ENCODE measurements at places on chromosomes 3 and 15.
A peak's percentile ranks its signal among the peaks of the same experiment; 100 is the strongest.

DNA sequence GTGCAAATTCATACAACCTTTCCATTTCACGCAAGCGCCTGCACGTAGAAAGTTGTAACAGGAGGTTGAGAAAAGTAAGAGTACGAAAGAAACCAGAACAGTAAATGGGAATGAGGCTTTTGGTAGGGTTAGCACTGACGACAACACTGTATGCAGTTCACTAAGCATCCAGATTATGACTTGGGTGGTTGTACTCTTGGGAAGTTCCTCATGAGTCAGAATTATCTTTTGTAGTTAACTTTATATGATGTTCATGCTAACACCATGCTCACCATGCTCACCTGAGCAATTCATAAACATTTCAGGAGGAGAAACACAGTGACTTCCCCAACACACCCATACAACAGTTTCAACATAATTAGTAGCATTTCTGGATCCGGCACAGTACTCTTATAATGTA lies 3.0 kb upstream of the LPP start:
- DNase-seq = no peak

DNA sequence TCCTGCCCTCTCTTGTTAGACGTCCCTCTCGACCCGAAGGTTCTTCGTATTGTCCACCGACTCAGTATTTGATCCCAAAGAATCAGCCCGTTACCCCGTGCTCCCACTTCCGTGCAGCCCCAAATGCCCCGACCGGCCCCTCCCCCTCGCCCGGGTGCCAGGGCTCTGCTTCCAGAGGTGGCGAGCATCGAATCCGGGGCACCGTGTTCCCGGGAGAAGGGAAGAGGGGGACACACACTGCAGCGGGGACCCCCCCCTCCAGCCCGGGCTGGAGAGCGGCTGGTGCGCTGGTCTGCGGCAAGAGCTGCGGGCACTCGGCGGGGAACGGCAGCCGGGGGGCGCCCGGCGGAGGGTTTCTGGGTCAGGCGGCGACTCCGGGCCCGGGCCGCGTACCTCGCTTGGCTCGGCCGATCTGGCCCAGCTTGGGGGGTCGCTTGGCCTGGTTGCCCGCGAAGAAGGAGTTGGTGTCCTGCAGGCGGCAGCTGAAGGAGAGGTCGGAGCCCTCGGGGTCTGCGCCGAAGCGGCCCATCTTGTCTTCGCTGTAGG lies 556 bp downstream of the CAMK2N2 start:
- peak; percentile 57 for DNase-seq

- no peak for DNase-seq
Measured at GRCh38 chr3:48423241-48423882, 6.5 kb downstream of the PLXNB1 start.

DNA sequence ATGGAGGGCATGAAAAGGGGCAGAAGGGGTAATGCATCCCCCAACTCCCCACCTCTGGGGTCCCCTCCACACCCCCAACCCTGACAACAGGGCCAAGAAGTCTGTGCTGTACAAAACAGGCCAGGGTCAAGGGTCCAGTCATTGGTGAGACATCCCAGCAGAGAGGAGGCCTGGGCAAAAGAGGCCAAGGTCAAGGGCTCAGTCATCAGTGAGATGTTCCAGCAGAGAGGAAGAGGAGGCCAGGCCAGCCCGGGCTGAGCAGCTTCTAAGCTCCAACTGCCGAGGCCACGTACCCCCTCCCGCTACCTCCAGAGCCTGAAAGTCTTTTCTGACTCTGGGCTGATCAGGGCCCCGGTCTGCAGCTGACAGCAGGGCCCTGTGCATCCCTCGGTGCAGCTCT lies 52.4 kb downstream of the LHFPL4 start:
- DNase-seq = peak; percentile 23

DNA sequence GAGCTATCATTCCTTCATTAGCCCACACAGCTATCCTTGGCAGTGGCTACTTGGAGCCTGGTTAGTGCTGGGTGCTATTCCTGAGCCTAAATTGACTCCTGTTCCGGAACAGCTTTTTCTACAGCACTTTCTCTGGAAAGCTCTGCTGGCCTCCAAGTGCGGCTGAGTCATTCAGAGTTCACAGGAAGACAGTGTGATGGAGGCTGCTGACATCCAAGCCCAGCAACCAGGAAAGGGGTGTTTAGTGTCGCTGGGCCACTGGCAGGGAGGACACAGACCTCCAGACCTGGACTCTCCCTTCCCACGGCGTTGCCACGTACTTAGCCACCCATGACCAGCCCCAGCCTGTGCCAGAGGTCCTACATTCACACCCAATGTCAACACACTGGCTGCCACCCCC lies 28.7 kb downstream of the CACNA2D2 start:
- DNase-seq = no peak

DNA sequence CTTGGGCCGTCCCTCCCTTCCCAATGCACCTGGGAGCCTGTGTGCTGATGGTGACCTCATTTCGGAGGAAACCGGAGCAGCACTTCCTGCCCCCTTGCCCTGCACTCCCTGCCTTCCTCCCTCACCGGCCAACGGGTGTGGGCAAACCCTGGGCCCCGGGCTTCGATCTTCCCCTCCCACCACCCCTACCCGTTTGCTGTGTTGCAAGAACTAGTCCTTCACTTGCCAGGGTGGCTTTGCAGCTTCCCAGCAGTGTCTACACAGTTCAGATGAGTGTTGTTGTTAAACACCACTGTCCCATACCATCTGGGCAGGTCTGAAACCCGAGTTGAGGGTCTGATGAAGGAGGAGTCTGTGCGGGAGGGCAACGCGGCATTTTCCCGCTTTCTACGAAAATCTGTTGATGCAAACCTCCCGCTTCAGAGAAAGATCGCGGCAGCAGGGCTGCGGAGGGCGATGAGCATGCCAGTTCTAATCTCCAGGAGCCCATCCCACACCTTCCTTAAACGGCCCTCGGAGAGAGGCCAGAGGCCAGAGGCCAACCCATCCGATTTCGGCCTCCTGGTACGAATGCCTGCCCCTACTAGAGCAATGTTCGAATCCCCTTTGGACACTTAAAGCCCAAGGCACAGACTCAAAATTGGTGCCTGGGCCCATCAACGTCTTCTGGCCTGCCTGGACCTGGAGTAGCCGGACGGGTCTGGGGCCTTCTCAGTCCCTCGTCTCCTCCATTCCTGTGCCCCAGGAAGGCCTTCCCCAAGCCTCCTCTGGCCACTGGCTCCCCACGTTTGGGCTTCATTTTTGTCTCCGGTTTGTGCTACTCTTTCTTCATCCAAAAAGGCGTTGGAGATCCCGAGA lies 35.7 kb upstream of the POLG start:
- no peak for DNase-seq
